Fibroblast of the aortic adventitia (primary cell): ENCODE measurements at places on chromosomes 6 and 20.
A peak's percentile ranks its signal among the peaks of the same experiment; 100 is the strongest.

DNA sequence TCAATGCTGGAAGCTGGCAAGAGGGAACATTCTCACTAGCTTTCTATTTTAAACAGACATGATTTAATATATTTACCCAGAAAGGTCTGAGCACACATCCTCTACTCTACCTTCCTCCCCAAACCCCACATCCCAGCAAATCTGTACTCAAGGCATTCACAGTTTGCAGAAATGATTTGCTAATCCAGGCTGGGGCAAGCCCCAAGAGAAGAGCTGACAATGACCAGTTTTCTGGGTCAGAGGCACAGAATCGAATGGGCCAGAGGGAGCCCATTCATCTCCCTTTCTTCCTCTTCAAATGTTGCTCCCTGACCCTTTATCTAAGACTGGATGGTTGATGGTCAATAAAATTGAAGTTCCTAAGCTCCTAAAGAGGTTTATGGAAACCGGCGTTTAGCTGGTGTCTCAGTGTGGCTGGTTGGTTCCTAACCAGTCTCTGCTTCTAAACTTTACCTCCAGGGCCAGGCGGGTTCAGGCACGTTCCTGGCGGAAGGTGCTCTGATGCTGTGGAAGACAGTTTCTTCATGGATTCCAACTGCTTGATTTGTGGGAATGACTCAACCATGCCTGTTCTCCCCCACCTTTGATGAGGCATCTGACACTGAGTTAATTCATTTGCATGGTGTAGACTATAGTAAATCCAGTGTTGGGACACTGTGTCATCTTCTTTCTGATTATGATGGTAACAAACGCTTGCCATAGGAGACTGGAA, 96.4 kb upstream of the IYD start:
- DNase-seq: no peak

- DNase-seq: no peak
These were observed 184.3 kb downstream of the TFAP2A start for GRCh38 chr6:10230531-10230930.

DNA sequence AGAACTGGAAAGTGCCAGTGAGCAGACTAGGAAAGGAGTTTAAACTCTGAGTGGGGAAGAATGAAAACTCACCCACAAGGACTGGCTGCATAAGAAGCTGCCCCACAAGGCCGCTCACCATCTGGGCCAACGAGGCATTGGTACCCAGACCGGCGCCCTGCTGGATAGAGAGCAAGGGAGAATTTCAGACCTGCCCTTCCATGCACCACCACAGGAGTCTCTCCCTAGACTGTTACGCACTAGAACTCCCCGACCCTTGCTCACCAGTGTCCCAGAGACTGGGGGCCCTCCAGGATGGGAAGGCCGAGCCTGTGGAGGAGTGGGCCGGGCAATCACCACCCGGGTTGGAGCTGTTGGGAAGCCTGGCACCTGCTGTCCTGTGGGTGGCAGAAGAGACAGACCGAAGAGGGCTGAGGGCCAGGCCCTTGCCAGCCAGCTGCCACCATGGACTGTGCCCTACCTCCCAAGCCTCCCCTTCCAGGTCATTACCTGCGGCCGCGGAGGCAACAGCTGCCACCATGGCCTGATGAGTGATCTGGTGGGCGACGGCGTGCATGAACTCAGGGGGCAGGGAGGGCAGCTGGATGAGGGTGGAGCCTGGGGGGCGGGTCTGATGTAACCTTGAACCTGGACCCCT, 8.5 kb downstream of the BAG6 start:
- no peak for DNase-seq

- no peak for DNase-seq
These were observed 105.9 kb downstream of the CDKAL1 start for GRCh38 chr6:20640181-20640580.

GRCh38 chr6:12185081-12185673, 105.0 kb upstream of the EDN1 start:
- no peak for DNase-seq

GRCh38 chr6:44833248-44833647, 445.7 kb downstream of the CDC5L start:
- DNase-seq: no peak

DNA sequence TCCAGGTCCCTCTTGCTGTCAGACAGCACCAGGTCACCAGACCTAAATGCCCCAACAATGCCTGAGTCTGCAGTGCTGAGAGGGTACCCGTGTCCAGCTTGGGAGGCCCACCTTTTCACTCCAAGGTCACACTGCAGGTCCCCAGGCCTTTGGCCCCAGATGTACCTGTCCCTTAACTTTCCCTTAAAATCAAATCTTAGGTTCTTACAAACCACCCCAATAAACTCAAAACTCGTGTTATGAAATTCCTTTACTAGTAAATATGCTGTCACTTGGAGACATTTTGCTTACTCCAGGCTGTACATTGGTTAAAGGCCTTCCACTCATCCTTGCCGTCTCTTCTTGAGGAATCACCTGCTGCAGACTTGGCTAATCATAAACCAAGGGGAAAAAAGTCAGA, 165.7 kb upstream of the RREB1 start:
- no peak for DNase-seq

DNA sequence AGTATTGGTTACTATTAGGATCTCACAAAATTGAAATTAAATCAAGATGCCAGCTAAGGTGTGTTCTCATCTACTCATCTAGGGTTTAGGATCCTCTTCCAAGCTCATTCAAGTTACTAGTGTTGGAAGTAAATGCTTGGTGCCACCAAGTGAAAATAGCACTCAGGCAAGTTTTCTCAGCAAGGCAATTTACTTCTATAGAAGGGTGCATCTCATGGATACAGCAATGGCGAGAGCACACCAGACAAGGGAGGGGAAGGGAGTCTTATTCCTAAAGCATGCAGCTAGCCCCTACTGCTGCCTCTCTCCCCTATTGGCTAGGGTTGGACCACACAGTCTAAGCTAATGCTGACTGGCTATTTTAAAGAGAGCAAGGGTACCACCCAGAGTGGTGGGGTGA, 23.0 kb upstream of the FAM8A1 start:
- DNase-seq: no peak

DNA sequence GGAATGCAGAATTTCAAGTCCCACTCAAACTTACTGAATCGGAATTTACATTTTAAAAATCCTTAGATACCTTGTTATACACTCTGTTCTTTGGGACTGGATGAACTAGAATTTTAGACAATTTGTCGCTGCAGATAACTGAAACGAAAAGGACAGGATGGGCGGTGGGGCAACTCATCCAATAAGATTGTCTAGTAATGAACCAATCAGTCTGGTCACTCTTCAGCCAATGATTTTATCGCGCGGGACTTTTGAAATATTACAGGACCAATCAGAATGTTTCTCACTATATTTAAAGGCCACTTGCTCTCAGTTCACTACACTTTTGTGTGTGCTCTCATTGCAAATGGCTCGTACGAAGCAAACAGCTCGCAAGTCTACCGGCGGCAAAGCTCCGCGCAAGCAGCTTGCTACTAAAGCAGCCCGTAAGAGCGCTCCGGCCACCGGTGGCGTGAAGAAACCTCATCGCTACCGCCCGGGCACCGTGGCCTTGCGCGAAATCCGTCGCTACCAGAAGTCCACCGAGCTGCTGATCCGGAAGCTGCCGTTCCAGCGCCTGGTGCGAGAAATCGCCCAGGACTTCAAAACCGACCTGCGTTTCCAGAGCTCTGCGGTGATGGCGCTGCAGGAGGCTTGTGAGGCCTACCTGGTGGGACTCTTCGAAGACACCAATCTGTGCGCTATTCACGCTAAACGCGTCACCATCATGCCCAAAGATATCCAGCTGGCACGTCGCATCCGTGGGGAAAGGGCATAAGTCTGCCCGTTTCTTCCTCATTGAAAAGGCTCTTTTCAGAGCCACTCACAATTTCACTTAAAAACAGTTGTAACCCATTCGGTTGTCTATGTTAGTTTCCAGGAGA, 41.9 kb upstream of the HFE start:
- peak; percentile 96 for DNase-seq

GRCh38 chr6:137166247-137167098, 7.0 kb downstream of the IL22RA2 start:
- no peak for DNase-seq

DNA sequence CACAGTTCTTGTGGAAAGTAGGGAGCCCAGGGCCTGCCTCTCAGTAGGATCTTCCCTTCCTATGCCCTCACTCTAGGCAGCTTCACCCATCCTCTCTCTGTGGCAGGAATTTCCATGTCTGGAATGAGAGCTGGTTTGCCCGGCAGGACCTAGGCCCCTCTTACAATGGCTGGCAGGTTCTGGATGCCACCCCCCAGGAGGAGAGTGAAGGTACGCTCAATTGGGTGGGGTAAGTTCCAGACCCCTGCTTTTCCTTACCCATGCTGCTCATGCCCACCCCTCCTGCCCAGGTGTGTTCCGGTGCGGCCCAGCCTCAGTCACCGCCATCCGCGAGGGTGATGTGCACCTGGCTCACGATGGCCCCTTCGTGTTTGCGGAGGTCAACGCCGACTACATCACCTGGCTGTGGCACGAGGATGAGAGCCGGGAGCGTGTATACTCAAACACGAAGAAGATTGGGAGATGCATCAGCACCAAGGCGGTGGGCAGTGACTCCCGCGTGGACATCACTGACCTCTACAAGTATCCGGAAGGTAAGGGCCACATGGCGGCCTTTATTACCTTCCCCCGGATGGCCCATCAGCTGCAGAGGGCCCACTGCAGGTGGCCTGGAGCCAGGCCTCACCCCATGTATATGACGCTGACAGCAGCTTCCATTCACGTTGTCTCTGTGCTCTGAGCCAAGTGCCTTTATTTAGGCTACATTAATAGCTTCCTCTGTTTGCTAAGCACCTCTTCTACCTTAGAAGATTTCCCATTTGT, 22.8 kb downstream of the TGM6 start:
- DNase-seq: no peak

DNA sequence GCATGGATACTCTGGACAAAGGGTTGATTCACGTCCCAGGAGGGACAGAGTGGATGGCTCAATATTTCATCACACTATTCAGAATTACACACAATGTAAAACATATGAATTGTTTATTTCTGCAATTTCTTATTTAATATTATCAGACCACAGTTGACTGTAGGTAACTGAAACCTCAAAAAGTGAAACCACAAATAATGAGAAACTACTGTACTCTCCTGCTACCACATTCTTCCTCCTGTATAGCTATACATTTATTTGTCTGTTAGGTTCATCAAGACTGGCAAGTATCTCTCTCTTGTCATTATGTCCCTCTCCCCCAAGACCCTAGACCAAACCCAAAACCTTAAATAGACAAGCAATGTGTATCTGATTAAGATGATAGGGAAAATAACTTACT, 60.0 kb downstream of the SYCP2 start:
- DNase-seq: no peak

GRCh38 chr6:105907991-105908390, 178.1 kb upstream of the PRDM1 start:
- DNase-seq: no peak
